ENCODE measurements at places on chromosomes 3 and 15. TPM values are rescaled to one million over a fixed set of nuclear protein-coding genes. Genes with fewer than 3 reads are reported as not detected.

- peak overlapping the region; percentile 10 for H3K27ac ChIP-seq
- no peak for DNase-seq
- peaks cover 67% of the 10 kb centered on the region for H3K4me1 ChIP-seq
- H3K4me3 ChIP-seq, result no peak overlapping the region
- H3K27me3 ChIP-seq, result no peaks in the 10 kb centered on the region
These were observed 15.2 kb downstream of the GNAI2 start for GRCh38 chr3:50251220-50251619.

GRCh38 chr15:96177279-96177678 is 153.2 kb upstream of the NR2F2 start:
- DNase-seq, result no peak
- H3K36me3 ChIP-seq, result no peaks in the 10 kb centered on the region
- no peaks in the 10 kb centered on the region for H3K4me1 ChIP-seq

DNA sequence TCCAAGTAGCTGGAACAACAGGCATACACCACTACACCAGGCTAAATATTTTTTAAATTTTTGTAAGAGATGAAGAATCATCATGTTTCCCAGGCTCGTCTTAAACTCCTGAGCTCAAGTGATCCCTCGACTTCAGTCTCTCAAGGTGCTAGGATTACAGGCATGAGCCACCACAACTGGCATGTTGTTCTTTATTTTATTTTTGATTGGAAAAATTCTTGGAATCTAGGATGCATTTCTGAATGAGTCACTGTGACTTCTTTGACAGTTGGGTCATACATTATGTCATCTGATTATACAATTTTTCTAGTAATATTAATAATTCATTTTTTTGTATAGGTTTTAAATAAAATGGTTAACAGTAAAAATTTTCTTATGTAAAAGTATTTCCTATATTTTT is 870.2 kb downstream of the SI start:
- H3K4me3 ChIP-seq, result no peak overlapping the region
- H3K27me3 ChIP-seq, result no peaks in the 10 kb centered on the region
- no peak for DNase-seq

DNA sequence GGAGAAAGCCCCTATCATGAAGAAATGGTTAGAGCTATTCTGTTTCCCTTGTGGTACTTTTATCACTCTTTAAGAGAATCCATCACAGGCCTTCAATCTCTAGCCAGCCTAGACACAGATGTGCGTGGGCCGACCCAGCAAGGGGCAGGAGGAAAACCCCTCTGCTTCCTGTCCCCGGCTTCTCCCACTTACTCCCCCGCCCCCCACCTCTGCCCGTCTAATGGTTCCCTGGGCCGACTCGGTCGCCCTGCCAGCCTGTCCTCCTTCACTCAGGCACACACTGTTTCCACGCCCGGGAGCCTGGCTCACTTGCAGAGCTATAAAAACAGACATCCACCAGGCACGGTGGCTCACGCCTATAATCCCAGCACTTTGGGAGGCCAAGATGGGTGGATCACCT is 58.3 kb upstream of the TFRC start:
- no peak overlapping the region for H3K27ac ChIP-seq
- no peak for DNase-seq
- H3K27me3 ChIP-seq, result no peaks in the 10 kb centered on the region
- no peak overlapping the region for H3K4me3 ChIP-seq
- H3K4me1 ChIP-seq, result peaks cover 13% of the 10 kb centered on the region

- H3K27me3 ChIP-seq, result no peaks in the 10 kb centered on the region
- no peak overlapping the region for H3K27ac ChIP-seq
- no peak overlapping the region for H3K4me3 ChIP-seq
These were observed 8.4 kb upstream of the ANP32A start for GRCh38 chr15:68829068-68829467.

GRCh38 chr15:61530769-61531168 is 301.7 kb upstream of the RORA start:
- no peak for DNase-seq
- H3K4me3 ChIP-seq, result no peak overlapping the region
- no peak overlapping the region for H3K27ac ChIP-seq
- H3K36me3 ChIP-seq, result no peaks in the 10 kb centered on the region

DNA sequence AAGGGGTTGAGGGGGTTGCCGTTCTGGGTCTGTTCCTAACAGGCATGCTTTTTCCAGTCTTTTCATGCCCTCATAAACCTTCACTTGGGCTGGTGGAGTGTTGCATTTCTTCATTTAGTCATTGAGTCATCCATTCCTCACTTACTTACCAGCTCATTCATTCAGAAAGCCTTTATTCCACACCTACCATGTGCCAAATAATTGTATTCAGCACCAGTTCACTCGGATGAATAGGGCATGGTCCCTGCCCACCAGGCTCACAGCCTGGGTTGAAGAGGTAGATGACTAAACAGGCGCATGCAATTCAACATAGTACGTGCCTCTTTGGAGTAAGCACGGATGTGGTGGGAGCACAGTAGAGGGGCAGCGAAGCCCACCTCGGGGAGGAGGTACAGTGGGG is 35.1 kb upstream of the THSD4 start:
- no peaks in the 10 kb centered on the region for H3K36me3 ChIP-seq
- H3K4me1 ChIP-seq, result no peaks in the 10 kb centered on the region
- H3K4me3 ChIP-seq, result no peak overlapping the region
- DNase-seq, result no peak

DNA sequence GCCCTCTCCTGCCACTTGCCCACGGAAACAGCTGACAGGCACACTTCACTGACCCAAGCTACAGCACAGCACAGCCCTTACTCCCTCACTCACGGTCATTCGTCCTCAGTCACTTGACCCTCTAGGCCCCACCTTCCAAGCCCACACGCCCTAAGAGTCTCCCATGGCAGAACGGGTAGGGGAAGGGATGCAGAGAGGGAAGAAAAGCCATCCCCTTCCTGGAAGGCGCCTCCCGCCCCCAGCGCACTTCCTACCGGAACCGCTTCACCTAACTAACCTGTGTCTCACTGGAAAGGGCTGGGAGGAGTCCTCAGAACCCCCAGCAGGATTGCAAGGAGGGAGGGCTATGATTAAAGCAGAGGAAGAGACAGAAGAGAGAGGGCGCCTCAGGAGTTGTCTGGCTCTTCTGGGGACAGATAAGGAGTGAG is 22.9 kb downstream of the EPHB3 start:
- peaks cover 6% of the 10 kb centered on the region for H3K4me1 ChIP-seq
- H3K27me3 ChIP-seq, result peaks cover 3% of the 10 kb centered on the region
- DNase-seq, result no peak
- H3K36me3 ChIP-seq, result no peaks in the 10 kb centered on the region
- H3K27ac ChIP-seq, result no peak overlapping the region

DNA sequence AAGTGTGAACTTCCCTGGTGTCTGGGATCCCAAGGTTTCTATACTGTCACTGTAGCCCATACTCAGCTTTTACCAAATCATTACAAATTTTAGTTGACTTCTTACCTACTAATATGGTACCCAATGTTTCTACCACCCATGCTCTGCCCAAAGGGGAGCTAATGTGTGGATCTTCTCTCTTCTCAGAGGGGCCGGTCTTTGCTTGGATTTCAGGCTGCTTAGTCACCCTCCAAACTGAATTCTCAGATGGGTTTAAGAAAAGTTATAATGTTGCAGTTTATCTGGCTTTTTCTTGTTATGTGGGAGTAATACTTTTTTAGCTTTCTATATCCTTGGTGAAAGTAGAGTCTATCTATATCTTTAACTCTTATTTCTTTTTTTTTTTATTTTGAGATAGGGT is 67.1 kb upstream of the AKAP13 start:
- no peaks in the 10 kb centered on the region for H3K36me3 ChIP-seq
- H3K27me3 ChIP-seq, result no peaks in the 10 kb centered on the region
- no peak overlapping the region for H3K27ac ChIP-seq
- DNase-seq, result no peak
- H3K4me1 ChIP-seq, result no peaks in the 10 kb centered on the region

DNA sequence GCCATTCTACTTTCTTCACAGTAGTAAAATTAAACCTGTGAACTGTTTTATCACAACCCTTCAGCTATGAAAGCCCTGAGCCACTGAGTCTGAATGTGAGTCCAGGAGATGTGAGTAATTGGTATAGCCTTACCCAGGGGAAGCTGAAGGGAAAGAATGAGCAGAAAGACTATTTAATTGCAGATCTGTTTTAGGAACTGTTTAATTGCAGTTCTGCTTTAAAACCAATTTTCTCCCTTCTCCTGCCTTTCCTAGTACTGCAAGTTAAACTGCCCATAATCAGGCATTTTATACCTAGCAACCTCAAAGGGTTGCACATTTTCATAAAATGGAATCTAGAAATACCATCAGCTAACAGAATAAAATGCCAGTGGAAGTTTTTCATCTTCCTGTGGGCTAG is 476.7 kb downstream of the OCA2 start:
- no peaks in the 10 kb centered on the region for H3K36me3 ChIP-seq
- no peak overlapping the region for H3K4me3 ChIP-seq
- no peaks in the 10 kb centered on the region for H3K4me1 ChIP-seq
- H3K27ac ChIP-seq, result no peak overlapping the region
- DNase-seq, result no peak
- no peaks in the 10 kb centered on the region for H3K27me3 ChIP-seq

- H3K4me1 ChIP-seq, result peaks cover 20% of the 10 kb centered on the region
- no peaks in the 10 kb centered on the region for H3K27me3 ChIP-seq
- H3K4me3 ChIP-seq, result no peak overlapping the region
- DNase-seq, result peak; percentile 72
These were observed 23.6 kb downstream of the TIMP4 start for GRCh38 chr3:12135029-12135657.

GRCh38 chr3:138786788-138787271 is 47.9 kb downstream of the PIK3CB start:
- H3K27ac ChIP-seq, result no peak overlapping the region
- H3K4me1 ChIP-seq, result peaks cover 2% of the 10 kb centered on the region
- no peak overlapping the region for H3K4me3 ChIP-seq
- no peak for DNase-seq

DNA sequence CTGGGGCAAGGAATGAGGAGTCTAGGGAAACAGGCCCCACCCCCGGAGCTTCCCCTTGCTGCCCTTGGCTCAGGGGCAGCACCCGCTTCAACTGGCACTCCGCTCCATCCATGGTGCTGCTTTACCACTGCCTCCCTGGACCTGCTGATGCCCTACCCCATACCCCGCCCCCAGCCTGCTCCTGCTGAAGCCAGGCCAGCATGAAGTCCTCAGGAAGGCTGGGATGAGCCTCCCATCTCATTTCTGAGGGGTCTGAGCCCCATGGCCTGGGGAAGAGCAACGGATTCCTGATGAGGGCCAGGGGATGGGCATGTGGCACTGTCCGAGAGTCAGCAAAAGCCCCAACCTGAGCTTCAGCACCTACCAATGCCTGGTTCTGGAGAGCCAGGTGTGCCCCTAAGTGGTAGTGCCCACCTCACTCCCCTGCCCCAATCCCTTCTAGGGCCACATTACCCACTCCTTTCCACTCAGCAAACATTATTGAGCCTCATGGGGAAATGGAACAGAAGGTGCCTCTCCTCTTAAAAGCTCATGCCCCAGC is 21.0 kb downstream of the SEC61A1 start:
- no peak for DNase-seq
- no peaks in the 10 kb centered on the region for H3K27me3 ChIP-seq
- H3K27ac ChIP-seq, result peak overlapping the region; percentile 32
- peaks cover 66% of the 10 kb centered on the region for H3K36me3 ChIP-seq
- H3K4me1 ChIP-seq, result peaks cover 9% of the 10 kb centered on the region

- H3K27ac ChIP-seq, result no peak overlapping the region
- peak overlapping the region; percentile 49 for H3K4me3 ChIP-seq
These were observed 2.9 kb upstream of the TMEM266 start for GRCh38 chr15:76056931-76057330.

- no peak for DNase-seq
- no peaks in the 10 kb centered on the region for H3K36me3 ChIP-seq
- no peak overlapping the region for H3K4me3 ChIP-seq
These were observed 35.0 kb upstream of the ARID3B start for GRCh38 chr15:74505837-74506514.

The ARPIN gene
- 5.3 TPM for total RNA-seq

The VPS39 gene
- total RNA-seq, result 46.5 TPM

The CELSR3 gene
- total RNA-seq, result 0.05 TPM

The FOXB1 gene
- not detected for total RNA-seq

The NFKBIZ gene
- 8.6 TPM for total RNA-seq

The COL6A5 gene
- not detected for total RNA-seq

The UMPS gene
- 4.2 TPM for total RNA-seq
